ENCODE measurements at places on chromosomes 7 and 10.

GRCh38 chr10:89251409-89252224, at the start of gene LIPA:
Gene LIPA, minus strand, starts transcription at chr10:89251775. Its CDS starts 4,127 bp downstream, at chr10:89247648.
- DNase-seq, result peak; percentile 98

- DNase-seq, result no peak
Measured at GRCh38 chr7:47574482-47575329, 7.2 kb downstream of the TNS3 start.

DNA sequence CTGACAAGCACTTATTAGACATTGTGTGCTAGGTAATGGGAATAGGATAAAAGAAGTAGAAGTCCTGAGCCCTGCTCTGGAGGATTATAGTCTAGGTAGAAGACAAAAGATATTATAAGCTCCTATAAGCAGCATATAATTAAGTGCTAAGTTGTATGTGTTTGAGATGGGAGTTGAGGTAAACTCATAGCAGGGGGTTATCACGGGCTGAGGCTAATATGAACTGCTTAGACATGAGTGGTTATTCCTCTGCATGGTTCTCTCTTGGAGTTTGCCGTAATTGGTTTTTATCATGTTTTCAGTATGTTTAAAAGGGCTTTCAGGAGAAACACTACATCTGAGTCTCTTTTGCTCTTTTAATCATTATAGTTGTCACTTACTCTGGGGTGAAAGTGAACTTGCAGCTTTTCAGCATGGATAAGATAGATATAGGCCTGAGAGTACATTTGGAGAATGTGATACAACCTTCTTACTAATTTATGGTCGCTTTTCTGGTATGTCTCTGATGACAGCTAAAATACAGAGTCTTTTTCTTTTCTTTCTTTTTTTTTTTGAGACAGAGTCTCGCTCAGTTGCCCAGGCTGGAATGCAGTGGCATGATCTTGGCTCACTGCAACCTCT, 39.0 kb downstream of the SMNDC1 start:
- DNase-seq, result no peak

DNA sequence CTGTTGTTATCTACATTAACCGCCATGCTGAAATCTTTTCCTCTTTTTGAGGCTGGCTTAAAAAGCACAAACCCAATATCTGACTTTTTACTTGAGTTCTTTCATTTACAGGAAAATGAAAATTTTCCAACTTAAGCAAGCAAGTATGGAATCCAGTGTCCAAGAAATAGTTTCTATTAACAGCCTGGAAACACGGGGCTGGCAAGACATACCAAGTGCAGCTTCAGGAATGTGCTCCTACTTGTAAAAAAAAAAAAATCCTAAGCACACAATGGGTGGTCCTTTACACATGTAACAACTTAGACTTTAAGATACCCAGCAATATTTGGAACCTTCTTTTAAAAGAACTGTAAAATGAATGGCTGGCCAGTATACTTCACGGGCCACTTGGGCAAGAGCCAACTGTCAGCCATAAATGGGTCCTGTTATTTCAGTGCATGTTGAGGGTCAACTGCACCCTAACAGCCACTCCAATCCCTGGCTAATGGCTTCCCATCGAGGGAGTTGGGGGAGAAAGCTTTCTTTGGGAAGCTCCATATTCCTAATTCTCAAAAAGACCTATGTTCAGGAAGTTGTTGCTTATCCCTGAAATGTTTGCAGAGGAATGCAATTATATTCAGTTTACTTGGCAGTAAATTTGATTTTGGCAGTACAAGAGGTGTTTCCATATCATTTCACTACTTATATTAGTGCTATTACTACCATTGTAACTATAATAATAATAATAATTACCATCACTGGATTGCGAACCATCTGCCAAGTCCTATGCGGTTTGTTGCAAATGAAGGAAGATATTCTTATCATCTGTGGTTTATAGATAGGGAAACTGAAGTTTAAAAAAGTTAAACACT, 236.4 kb upstream of the TMEM72 start:
- DNase-seq, result no peak

DNA sequence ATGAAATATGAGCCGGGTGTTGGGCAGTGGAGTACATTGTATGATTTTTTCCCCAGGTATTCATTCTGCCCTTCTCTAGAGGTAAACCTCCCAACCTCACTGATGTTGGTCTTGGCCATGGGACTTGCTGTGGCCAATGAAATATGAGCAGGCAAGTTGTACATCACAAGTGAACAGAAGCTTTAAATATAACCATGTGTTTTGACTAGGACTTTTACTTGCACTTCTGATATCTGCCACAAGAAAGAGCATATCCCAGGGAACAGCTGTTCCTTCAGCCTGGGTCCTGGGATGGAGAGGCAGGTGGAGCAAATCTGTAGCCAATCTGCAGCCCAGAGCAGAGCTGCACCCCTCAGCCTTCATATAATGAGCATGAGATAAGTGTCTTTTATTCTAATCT, 109.8 kb upstream of the PALS2 start:
- no peak for DNase-seq

DNA sequence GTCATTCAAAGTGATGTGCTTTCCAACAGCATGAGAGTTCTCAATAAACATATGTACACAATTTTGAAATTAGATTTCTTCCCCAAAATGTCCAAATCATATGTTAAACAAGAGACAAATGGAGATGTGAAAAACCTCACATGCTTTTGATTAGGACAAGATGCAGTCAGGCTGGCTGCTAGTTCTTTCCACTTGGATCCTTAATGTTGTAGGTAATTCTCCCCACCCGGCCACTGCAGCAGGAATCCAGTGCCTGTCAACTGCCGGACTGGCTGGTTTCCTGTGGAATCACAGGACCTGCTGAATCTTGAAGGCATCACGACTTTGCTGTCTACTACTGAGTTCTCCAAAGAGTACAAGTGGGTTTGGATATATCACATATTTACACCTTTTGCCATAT, 138.6 kb upstream of the AKR1E2 start:
- no peak for DNase-seq

DNA sequence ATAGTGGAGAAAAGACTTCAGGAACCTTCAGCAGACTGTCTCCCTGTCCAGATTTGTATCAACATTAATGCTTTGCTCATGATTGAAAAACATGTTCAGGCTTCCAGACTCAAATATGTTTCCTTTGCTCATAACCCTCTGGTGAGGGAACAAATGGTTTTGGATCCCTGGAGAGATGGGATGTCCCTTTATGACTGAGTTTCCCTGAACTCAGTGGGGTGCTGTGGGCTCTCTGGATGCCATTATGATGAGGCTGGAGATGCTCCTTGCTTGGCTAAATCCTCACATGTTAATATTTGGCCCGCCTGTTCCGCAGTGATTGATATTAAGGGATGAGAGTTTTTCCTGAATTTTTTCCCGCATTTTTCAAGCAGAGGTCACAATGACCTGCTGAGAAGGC, 749.4 kb downstream of the SUGCT start:
- no peak for DNase-seq

GRCh38 chr10:102241032-102241443, 274 bp downstream of the PITX3 start:
- no peak for DNase-seq

GRCh38 chr7:112449353-112449752, 907 bp upstream of the IFRD1 start:
- peak; percentile 65 for DNase-seq

DNA sequence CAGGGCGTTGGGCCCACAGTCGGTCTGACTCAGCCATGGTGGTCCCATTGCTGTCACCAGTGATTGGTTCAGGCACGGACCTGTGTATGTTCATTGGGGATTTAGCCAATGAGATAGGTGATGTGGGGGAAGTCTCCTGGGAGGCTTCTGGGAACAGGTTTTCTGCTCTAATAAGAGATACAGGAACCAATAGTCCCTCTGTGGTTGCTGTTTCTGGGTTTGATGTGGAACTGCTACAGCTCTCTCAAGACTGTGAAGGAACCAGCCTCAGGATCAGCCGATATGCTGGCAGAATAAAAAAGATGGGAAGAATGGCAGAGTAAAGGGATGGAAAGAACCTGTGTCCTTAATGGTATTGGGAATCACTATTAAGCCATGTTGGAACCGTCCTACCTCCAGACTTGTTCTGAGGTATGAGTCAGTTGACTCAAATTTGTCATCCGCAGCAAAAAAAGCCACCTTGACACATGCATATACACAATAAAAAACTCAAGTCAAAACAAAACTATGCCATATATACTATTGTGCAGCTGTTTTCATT, 70.6 kb downstream of the MCMBP start:
- peak; percentile 47 for DNase-seq

DNA sequence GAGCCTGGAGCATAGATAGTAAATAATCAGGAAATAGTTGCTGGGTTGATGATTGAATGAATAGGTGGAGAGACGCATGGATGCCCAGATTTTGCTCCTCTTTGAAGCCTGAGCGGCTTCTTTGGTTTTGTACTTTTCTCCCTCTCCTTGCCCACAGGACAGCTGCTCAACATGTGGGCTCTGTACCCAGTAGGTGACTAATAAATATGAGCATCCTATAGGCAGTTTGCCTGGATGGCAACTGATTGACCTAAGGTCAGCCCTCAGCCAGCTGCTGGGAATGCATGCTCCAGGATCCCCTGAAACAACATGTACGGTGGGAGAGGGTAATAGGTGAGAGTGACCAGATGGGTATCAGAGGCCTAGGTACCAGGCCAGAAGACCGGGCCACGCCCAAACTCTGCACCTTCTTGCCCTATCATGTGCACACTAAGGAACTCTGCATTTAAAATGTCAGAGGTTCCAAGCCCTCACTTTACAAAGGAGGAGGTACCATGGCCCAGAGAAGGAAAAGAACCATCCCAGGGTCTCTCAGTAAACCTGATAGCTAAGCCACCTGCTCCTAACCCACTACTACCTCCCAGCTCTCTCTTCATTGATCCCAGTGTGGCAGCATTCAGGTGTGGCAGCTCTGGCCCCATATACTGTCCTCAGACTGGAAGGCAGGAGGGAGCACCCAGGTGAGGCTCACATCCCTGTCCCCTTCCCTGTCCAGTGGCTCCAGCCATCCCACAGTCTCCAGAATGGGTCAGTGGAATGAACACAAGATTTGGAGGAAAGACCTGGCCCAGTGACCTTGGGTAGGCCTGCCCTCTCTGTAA, 2.7 kb upstream of the ZCCHC24 start:
- no peak for DNase-seq

GRCh38 chr10:62390497-62391176, 16.5 kb downstream of the ZNF365 start:
- DNase-seq, result peak; percentile 18

DNA sequence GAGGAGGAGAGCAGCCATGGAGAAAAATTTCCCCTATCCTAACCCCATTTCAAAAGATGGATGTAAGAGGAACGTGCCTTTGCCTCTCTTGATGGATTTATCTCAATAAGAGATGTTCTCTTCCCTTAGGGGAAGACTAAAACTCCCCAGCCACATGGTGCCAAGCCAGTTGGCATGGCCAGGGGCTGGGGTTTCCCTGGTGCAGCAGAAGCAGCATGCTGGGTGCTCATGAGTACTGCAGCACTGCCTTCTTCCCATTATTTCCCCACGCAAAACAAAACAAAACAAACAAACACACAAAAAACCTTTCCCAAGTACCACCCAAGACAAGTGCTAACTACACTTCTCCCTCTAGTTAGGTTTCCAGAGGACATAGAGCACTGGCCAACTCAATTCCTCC, 97.2 kb downstream of the DOCK4 start:
- no peak for DNase-seq

DNA sequence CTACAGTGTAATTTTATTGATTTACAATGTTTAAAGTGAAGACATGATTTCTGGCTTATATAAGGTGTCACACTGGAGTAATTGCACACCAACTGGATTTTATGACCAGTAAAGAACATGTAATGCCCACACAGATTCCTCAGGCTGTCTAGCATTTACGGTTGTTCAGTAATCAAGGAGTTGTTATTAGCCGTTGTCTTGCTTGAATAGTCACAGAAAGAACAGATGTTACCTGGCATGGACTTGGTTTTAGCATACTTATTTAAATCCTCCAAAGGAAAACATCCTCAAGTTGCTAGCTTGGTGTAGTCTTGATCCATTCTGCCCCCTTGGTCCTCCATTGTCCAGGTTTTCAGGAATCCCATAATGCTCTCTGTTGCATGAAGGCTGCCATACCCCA, 65.8 kb downstream of the POU6F2 start:
- no peak for DNase-seq

DNA sequence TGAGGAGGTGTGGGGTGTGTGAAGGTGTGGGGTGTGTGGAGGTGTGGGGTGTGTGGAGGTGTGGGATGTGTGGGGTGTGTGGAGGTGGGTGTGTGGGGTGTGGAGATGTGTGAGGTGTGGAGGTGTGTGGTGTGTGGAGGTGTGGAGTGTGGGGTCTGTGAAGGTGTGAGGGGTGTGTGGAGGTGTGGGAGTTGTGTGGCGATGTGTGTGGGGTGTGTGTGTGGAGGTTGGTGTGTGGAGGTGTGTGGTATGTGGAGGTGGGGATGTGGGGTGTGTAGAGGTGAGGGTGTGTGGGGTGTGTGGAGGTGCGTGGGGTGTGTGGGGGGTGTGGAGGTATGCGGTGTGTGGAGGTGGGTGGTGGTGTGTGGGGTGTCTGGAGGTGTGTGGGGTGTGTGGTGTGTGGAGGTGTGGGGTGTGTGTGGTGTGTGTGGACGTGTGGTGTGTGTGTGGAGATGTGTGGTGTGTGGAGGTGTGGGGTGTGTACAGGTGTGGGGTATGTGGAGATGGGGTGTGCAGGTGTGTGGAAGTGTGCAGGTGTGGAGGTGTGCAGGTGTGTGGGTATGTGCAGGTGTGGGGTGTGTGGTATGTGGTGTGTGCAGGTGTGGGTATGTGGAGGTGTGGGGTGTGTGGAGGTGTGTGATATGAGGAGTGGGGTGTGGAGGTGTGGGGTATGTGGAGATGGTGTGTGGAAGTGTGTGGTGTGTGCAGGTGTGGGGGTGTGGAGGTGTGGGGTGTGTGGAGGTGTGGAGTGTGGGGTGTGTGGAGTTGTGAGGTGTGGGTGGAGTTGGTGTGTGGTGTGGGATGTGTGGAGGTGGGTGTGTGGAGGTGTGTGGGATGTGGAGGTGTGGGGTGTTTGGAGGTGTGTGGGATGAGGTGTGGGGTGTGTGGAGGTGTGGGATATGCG, 34.5 kb downstream of the SPDYE17 start:
- DNase-seq, result no peak

- peak; percentile 56 for DNase-seq
Measured at GRCh38 chr7:151038951-151039849, 9.1 kb upstream of the ASIC3 start.

DNA sequence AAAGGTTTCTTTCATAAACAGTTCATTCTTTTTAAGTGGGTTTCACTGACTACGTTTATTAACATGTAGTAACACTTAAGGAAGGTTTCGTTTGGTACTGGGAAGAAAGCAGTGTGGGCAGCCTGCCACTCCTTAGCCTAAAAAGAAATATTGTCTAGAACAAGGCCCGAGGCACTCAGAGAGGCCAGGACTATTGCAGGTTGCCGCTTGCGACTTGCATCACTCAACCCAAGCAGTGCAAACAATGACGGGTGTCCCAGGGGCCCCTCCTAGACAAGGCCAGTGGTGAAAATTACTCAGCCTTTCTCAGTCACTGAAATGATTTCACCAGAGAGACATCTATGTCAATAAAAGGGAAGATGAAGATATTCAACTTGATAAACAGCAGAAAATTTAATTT, 243.9 kb downstream of the SNX13 start:
- DNase-seq, result no peak

GRCh38 chr7:54333952-54334351, 208.2 kb upstream of the VSTM2A start:
- DNase-seq, result no peak

- DNase-seq, result no peak
Measured at GRCh38 chr10:29712108-29712507, 77.3 kb upstream of the SVIL start.

Measured in activated CD4-positive, alpha-beta T cell treated with anti-CD3 and anti-CD28 coated beads, Interleukin-2, amount 50 U/mL, for 16 hours (primary cell).